ENCODE measurements at places on chromosomes 12 and 14. TPM values are rescaled to one million over a fixed set of nuclear protein-coding genes. Genes with fewer than 3 reads are reported as not detected.

Gene CCDC60
- not detected for total RNA-seq

Gene ABHD12B
- not detected for total RNA-seq

Gene PLEK2
- 0.44 TPM for total RNA-seq

Gene PTCSC3
- total RNA-seq: not detected

Gene PDZRN4
- total RNA-seq: not detected

Gene FGF23
- not detected for total RNA-seq

Gene PPM1H
- 0.68 TPM for total RNA-seq

Gene ERP27
- total RNA-seq: 7.7 TPM

Gene DTX3
- total RNA-seq: 21.2 TPM

Gene TGM1
- total RNA-seq: 5.1 TPM

Gene FAM181A
- not detected for total RNA-seq

Gene DAAM1
- 12.1 TPM for total RNA-seq

Gene KRT78
- total RNA-seq: not detected

Gene PLCZ1
- total RNA-seq: not detected

Gene ERP29
- 119 TPM for total RNA-seq

Gene AQP2
- total RNA-seq: not detected

Gene NTF3
- total RNA-seq: not detected

Gene FAM186B
- not detected for total RNA-seq

Gene CLEC4C
- total RNA-seq: not detected

Gene PTGES3
- 241 TPM for total RNA-seq

Gene DPPA3
- total RNA-seq: not detected

Gene NANOG
- not detected for total RNA-seq

Gene PRIMA1
- not detected for total RNA-seq

Gene IGFBP6
- total RNA-seq: 3.9 TPM

Gene RNASE11
- total RNA-seq: not detected

Gene ATL1
- total RNA-seq: 2.2 TPM

Gene NEUROD4
- total RNA-seq: not detected

Gene PLA2G1B
- total RNA-seq: not detected

Gene ERBB3
- total RNA-seq: 0.94 TPM

Gene DNAI7
- not detected for total RNA-seq

Gene PRB4
- not detected for total RNA-seq

Gene NINJ2
- total RNA-seq: 6.8 TPM

Gene GLI1
- 0.52 TPM for total RNA-seq

Gene IL23A
- 12.4 TPM for total RNA-seq

Gene MANSC4
- not detected for total RNA-seq

Gene FLRT2
- not detected for total RNA-seq

Gene SMCO2
- total RNA-seq: 0.89 TPM

Gene RNASE7
- not detected for total RNA-seq

Gene CIROP
- not detected for total RNA-seq

Gene DDX51
- 30.5 TPM for total RNA-seq

Gene POTEM
- total RNA-seq: not detected

All from activated CD8-positive, alpha-beta memory T cell treated with anti-CD3 and anti-CD28 coated beads, Interleukin-2, amount 10 ng/mL, durations not matched to agents 7 days and 5 days (primary cell).